ENCODE measurements at places on chromosomes 5 and 9.

DNA sequence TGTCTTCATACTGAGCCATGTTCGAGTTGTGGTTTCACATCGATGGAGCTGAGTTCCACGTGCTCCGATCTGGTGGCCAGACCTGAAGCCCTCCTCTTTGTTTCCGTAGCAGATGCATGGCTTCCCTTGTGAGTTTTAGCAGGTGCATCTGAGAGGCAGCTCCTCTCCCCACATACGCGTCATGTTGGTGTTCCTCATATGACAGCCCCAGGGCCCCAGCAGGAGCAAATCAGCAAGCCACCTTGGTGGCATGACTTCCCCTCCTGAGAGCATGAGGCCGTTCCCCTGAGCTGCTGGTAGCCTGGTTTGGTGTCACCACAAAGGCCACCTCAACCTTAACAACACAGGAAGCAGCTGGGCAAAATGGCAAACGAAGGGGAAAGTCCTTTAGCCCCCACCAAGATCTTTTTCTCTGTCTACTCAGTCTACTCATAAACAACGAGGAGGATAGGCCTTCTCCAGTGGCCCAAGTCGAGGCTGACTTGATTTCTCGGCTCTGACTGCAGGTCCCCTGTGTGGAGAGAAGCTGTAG is 5.9 kb downstream of the CYFIP2 start:
- peak; percentile 93 for DNase-seq

- no peak for DNase-seq
These were observed 133.1 kb downstream of the KCNIP1 start for GRCh38 chr5:170636801-170637477.

- no peak for DNase-seq
These were observed 42.7 kb upstream of the ZNF608 start for GRCh38 chr5:124789104-124789605.

DNA sequence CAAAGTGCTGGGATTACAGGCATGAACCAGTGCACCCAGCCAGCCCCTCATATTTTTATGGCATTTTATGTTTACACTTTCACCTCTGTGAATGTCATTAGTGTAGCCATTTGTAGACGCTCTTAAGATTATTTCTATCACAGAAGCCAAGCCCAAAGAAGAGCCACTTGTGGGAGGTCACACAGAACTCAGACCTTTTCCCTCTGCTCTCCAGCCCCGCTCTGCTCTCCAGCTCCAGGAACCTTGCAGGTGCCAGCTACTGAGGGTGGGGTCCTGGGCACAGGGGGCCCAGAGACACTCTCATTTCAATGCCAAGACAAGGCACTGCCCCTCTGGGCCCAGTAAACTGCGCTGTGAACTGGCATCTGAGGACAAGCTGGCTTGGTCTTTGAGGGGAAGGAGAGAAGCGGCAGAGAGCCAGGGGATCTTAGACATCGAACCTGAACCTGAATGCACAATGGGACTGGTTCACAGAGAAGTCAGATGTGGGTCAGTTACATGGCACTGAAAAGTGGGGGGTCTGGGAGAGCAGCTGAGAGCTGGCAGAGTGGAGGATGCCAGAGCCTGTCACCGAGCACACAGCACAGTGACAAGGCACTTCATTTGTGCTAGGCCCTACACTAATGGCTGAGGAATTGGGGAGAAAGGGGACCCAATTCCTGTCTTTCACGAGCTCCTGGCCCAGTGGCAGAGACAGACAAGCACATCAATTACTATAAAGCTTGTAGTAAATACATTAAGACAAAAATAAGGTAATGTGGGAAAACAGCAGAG is 16.7 kb downstream of the ANXA6 start:
- no peak for DNase-seq

DNA sequence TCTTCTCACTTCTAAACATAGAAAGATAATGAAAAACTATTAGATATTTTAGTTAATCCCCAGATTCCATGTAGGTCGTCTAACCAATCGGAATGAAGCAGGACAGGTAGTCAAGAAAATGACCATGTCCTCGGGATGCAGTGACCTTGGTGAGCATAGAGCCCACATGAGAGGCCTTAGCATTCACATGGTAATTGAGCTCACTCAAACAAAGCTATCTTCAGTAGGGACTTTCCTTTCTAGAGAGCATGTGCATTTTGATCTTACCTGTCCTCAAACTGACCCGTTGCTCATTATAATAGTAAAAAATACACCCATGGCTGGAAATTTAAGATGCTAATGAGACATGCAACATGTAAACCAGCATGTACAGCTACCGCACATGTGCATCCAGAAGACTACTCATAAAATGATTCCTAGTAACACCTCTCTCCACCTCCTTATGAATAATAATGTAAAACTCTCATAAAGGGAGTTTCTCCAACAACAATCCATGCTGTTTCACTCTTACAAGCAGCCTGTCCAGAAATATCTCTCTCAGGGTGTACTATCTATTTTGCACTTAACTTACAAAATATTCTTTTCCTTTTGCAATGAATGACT is 274.0 kb upstream of the CDH9 start:
- no peak for DNase-seq

DNA sequence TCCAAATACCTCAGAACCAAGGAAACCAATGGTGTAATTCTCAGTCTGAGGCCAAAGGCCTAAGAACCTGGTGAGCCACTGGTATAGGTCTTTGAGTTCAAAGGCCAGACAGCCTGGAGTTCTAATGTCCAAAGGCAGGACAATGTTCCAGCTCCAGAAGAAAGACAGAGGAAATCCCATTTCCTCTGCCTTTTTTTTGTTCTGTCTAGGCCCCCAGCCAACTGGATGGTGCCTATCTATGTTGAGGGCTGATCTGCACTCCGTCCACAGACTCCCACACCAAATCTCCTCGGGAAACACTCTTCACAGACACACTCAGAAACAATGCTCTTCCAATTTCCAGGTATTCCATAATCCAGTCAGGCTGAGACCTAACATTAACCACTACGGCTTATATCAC is 30.1 kb downstream of the FNIP1 start:
- DNase-seq: no peak
